ENCODE measurements at places on chromosomes 3 and 15.

- no peak for DNase-seq
These were observed 149.3 kb upstream of the ATP11B start for GRCh38 chr3:182644013-182644412.

DNA sequence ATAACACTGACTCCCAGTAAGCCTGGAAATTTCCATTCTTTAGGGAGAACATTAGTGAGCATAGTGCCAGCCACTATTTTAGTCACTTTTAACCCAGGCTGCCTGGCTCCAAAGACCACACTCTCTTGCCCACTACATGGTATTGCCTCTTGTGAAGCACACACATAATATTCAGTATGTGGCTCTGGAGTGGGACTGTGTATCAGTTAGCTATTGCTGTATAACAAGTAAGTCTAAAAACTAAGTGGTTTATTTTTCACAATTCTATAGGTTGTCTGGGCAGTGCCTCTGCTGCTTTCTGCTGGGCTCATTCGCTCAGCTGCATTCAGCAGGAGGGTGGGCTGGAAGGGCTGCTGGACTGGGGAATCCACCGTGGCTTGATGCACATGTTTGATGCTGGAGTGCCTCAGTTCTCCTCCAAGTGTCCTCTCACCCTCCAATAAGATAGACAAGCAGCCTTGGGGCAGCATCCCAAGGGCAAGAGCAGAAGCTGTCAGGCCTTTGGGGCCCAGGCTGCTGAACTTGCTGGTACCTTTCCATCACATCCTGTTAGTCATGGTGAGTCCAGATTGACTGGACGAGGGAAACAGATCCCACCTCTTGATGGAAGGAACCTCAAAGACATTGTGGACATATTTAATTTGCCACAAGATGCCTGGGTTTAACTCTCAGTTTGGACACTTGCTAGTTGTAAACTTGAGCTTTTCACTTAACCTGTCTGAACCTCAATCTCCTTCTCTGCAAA lies 66.6 kb upstream of the TLE3 start:
- no peak for DNase-seq

DNA sequence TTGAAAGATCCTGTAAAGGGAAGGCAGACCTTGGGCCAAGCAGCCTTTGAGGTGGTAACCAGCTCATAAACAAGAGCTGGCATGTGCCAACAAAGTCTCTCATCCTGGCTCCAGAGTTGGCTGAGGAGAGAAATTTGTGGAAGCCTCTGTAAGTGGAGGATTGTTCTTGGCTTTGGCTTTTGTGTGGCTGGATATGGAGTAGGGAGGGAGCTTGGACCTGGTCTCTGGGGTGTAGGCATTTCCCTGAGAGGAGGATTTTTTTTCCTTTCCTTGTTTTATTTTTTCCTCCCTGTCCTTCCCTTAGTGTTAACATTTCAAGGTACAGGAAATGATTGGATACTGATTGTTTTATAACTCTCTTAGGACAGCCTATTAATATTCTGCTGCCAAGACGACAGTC lies 60.8 kb downstream of the ZNF609 start:
- no peak for DNase-seq

DNA sequence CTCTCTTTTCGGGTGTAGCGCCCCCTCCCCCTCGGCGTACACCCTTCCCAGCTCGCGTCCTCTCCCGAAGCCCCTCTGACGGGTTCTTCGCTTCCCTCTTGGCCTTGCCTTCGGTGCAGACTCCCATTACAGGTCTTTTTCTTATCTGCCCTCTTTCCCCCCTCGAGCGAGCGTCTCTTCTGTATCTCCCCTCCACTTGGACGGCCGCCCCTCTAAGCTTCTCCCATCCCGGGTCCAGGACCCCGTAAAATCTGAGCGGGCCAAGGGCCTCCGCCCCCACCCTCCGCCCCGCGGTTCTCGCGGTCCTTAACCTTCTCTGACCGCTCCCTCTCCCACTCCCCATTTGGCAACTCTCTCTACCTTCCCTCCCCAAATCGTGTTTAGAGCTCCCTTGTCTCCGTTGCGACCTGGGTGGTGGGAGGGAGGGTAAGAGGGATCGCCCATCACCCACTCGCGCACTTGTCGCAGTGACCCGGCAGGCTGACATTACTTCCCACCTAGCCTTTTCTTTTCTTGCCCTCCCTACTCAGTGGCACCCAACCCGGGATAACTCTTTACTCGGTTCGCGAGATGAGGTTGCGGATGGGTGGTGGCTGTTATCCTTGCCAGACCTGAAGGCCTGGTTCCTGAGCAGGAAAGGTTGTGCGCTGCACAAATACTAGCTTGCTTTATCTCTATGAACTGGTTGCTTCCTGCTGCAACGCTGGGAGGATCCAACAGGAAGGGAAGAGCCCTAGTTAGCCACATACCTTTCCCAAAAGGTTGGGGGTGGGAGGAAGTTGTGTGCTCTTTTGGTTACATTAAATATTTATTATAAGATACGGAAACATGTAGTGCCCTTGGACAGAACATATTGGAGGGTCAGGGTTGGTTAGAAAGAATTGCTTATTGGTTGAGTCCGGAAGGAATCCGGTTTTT lies 922 bp downstream of the RAB11A start:
- DNase-seq, result no peak

DNA sequence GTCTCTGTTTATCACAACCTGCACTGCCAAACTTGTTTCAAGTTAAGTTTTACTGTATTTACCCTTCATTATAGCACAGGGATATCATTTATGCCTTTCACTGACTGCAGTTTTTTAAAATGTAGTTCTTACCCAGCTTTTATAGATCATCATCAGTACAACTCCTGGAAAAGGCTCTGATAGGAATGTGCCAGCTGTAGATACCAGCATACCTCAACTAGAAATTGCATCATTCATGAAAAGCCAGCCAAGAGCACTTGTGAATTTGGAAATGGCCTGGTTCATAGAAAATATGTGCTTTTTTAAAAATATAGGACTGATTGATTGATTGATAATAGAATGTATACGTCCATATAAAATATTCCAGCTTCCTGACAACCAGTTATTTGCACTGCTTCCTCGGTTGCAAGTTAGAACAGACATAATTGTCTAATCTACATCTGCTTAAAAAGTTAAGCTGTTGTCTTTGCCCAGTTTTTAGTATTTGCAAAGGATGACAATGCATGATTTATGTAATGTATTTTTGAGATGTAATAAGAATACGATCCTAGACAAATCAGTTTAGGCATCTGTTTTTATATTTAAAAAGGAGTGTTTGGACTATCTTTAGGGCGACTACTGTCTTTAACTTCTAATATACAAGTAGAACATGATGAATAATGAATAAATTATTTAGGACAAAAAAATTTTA lies 58.5 kb downstream of the DCUN1D1 start:
- no peak for DNase-seq

DNA sequence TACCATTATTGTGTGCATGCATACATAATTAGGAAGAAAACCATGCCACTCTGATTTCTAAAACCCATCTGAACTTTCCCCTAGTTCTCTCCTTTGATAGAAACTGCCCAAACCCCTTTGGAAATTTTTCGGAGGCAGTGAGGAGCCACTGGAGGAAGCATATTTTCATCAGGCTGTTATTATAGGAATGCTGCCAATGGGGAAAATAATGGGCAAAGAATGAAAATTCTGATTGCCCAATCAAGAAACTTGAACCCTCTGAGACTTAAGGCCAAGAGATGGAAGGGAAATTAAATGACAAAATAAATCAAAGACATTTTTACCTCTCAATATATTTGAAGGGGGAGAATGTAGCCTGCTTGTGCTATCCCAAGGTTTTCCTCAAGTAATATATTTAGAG lies 376.0 kb upstream of the PDZRN3 start:
- no peak for DNase-seq
